ENCODE measurements at places on chromosomes 11 and 22.

- no peak for DNase-seq
Observed at GRCh38 chr11:120001178-120002090, 136.5 kb downstream of the TRIM29 start.

GRCh38 chr11:103970701-103971249 is 65.7 kb upstream of the DDI1 start:
- no peak for DNase-seq

DNA sequence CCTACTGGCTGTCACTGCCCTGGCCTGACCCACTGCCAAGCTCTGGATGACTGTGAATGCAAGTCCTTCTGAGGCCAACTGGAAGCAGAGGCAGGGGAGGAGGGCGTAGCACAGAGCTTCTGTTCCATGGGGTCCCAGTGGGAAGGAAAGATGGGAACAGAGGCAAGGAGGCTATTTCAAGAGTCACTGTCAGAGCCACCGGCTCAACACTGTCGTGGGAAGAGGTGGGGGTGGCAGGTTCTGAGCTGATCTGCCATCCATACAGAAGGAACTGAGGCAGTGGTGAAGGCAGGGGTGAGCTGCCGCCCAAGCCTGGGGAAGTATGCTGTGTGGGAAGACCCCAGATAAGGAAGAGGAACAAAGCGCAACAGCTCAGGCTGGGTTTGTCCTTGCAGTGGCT is 54.7 kb downstream of the SGSM3 start:
- no peak for DNase-seq

DNA sequence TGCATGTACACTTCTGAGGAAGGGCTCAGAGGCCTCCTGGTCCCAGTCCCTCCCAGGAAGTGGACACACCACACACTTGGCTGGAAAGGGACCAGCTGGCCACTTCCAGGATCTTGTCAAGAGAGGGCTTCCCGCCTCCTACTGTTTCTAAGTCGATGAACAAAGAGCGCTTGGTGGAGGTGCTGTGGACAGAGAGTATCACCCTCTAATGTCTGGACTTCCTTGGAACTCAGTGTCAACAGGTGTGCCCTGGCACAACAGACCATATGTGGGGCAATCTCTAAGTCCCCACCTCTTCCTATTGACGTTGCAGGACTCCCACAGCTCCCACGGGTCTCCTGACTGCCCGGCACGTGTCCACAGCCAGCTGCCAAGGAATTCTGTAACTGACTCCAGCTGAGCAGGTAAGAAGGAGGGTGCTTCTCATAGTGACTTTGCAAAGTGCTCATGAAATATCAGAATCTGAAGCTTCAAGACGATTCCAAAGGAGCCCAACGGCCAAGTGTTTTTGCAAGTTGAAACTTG is 16.1 kb downstream of the POU2AF1 start:
- no peak for DNase-seq

Measured in CD8-positive, alpha-beta memory T cell (primary cell).